ENCODE measurements at places on chromosomes 1 and 21. TPM values are rescaled to one million over a fixed set of nuclear protein-coding genes. Genes with fewer than 3 reads are reported as not detected.

- DNase-seq: no peak
Measured at GRCh38 chr1:15476927-15477326, 1.0 kb downstream of the CELA2B start.

Gene AMY1A
- not detected for total RNA-seq

GRCh38 chr1:248155927-248156326 lies 11.0 kb downstream of the OR2M5 start:
- DNase-seq: no peak

DNA sequence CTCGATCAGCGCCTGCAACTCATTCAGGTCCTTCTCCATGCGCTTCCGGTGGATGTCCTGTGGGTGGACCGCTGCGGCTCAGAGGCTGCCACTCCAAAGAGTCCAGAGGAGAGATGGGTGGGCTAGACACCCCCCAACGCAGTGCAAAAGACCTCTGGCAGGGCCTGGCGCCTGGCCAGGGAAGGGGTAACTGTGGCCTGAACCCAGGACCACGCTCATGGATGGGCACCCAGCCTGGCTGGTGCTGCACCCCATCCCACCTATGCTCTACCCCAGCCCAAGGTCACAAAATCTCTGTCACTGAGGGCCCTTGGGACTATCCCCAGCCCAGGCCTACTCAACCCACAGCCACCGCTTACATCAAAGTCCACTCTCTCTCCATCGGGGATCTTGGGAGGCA lies 12.2 kb downstream of the TNNT2 start:
- DNase-seq: no peak

Data from lung microvascular endothelial cell (primary cell).